Right renal pelvis (tissue), 4 donors: ENCODE measurements at places on chromosomes 5 and 9.
A peak's percentile ranks its signal among the peaks of the same experiment; 100 is the strongest.

GRCh38 chr5:140108093-140109017 lies 5.6 kb upstream of the PURA start:
- peak; percentile 21 for DNase-seq

DNA sequence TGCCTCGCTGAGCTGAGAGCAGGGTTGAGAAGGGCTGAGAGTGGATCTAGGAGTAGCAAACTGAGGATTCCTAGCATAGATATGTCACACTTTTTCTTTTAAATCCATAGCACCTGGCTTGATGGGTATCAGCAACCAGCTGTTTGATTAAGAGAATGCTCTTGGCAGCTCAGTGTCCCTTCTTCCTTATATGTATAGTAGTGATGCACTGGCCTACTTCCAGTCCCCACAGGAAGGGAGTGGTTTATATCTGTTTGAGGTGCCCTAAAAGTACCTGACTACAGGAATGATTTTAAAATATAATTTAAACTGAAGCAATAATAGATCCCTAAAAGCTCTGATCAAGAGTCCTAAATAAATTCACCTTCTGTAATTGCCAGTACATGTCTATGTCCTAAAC lies 546.8 kb upstream of the ZNF608 start:
- DNase-seq: no peak

DNA sequence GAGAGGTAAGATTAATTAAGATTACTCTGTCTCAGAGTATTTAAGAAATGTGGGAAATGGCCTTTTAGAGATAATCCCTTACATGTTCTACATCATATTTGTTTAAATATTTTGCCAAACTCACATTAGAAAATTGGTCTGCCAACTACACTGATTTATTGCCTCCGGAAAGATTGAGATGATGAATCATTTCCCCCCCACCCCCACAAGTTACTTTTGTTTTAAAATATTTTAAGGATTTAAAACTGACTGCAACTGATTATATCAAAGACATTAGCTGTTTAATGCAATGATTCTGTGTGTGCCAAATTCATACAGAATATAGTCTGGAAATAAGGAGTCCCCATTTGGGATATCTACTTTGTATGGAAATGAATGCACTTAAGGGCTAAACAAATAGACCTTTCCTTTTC lies 674.4 kb downstream of the PRR16 start:
- no peak for DNase-seq

DNA sequence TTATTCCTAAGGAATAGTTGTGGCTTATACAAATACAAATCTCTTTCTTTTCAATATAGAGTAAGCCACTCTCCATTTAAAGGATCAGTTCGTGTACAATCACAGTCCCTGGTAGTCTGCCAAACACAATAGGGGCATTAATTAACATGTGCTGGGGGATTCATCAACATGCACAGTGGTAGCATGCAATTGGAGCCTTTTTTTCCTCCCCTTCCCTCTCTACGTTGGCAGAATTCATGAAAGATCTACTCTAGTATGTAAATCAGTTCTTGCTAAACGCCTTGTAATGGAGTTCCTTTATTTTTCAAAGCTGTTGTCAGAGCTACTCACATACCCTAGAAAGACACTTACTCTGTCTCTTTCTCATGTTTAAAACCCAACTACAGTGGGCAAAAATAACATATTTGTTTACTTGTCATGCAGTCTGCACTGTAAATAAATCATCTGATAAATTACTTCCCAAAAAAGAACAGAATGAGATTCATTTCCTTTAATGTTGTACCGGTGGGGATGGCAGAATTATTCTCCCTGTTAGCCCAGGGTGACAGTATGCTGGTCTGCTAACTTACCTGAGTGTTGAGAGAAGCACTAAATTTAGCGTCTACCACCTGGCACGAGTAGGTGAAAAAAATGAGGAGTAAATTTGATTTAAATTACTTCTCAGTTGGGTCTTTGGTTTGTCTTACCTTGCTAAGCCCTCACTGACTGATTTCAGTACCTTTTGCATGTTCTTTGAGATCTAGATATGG lies 341.5 kb upstream of the CCNH start:
- DNase-seq: no peak

GRCh38 chr5:105882956-105883481 lies 1787.7 kb downstream of the EFNA5 start:
- no peak for DNase-seq

DNA sequence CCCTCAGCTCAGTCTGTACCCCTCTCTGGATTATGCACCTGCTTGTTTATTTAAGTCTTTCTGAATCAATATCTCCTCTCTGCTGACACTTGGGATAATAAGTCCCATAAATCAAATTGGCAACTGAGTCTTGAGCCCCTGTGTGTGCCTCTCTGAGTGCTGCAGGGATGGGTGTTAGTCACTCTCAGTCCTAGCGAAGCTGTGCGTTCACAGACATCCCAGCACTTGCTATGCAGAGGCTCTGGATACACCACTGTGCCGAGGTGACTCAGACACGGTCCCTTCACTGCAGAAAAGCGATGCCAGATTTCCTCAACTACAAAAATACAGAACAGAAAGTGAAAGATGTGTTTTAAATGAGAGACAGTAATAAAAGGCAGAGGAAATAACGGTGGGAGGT lies 4.1 kb upstream of the KCNMB1 start:
- no peak for DNase-seq

DNA sequence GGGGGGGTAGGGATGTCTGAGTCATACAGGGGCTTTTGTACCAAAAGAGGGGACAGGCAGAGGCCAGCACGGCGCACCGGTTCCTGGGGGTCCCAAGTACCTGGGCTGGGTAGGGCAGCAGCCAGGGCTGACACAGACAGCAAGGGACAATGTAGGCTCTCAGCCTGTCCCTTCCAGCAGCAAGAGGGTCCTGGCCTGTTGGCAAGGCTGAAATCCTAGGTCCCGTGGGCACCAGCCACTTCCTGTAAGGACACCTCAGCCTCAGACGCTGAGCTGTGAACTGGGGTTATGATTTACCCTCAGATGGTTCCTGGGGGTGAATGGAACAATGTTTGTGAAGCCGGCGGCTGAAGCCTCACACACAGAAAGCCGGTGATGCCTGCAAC lies 41.3 kb downstream of the NACC2 start:
- no peak for DNase-seq
